ENCODE measurements at places on chromosomes 16 and 17.

DNA sequence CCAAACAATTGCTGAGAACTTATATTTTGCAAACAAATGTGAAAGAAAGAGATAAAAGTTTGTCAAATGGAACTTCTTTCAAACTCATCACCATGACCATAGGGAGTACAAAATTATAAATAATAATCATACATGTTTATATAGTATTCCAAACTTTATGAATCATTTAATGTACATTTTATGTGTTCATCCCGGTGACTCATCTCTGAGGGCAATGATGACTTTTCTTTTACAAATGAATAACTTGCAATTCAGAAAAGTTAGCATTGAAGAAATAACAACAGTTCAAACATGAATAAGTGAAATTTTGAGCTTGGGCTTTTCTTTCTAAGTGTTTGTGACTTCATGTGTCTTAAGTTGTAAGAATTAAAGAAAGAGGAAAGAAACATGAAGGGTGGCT, 66.3 kb upstream of the CDH8 start:
- no peak for DNase-seq

DNA sequence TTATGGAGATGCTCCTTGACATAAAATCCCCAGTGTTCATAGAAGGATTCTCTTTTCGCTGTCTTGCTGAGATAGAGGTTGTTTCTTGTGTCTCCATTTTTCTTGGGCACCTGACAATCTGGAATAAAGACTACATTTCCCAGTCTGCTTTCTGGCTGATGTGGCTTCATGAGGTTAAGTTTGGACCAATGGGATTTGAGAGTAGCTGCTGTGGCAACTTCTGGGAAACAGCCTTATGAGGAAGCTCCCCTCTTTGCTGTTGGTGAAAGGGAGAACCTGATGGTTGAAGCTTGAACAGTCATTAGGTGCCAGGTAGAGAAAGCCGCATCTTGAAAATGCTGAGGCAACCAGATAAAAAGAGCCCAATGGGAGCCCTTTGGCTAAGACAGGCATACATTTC, 24.4 kb downstream of the HS3ST4 start:
- no peak for DNase-seq

GRCh38 chr16:86213437-86214205, 296.7 kb upstream of the FOXF1 start:
- no peak for DNase-seq

- no peak for DNase-seq
Observed at GRCh38 chr17:62597920-62598319, 29.6 kb upstream of the MRC2 start.

DNA sequence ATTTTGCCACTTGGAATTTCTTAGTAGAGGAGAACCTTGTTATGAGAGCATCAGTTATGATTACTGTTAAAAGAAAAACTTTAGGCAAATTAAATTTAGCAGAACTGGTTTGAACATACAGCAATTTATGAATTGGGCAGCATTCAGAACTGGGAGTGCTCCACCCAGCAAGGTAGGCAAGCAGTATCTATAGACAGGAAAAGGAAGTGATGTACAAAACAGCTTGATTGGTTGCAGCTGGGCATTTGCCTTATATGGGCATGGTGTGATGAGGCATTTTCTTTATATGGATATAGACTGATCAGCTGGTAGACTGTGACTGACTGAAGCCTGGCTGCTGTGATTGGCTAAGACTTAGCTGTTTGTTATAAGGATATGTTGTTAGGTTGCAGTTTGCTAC, 17.6 kb upstream of the CYLD start:
- DNase-seq, result no peak

DNA sequence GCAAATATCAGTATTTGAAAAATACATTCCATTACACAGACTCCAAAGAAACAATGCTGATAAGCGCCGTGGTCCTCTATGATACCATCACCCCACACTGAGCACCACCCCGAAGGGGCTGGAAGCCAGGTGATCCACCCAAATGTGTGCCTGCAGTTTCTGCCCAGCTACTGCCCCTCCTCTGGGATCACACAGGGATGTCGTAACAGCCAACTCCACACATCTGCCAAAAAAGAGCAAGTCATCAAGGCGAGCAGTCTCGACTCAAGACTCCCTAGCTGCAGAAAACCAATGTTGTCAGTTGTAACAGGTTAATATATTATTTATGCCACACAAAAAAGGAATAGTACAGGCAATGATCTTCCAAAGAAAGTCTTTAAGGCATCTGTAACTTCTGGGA, 21.0 kb downstream of the CYB5D2 start:
- DNase-seq, result no peak

All from NCI-H748 treated with DMSO at 0.1 percent for 48 hours (cell line).